ENCODE measurements at places on chromosomes 11 and 22.
A peak's percentile ranks its signal among the peaks of the same experiment; 100 is the strongest.

GRCh38 chr11:95711162-95711944 is 78.2 kb downstream of the FAM76B start:
- no peak for DNase-seq

GRCh38 chr11:6203327-6203726 is 2.0 kb upstream of the C11orf42 start:
- no peak for DNase-seq

GRCh38 chr11:121757480-121758125 is 304.8 kb upstream of the SORL1-AS1 start:
- DNase-seq, result no peak

DNA sequence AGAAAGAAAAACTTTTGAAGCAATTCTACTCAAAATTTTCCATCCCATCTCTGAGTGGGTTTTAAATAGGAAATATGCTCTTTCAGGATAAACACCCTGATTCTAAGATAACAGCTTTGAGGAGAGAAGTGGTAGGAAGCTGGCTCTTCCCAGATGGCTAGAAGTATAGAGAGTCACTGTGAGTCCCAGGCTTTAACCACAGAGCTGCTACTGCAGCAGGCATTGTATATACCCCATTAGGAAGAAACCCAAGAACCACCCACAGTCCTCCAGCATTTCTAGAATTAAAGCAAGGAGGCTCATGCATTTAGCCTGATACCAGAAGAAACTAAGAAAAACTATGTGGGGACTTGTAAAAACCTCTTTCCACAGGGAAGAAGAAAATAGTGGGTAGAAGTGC is 1405.6 kb upstream of the TENM4 start:
- DNase-seq, result peak; percentile 7

GRCh38 chr11:6855971-6856541 is 6.8 kb upstream of the OR10A2 start:
- peak; percentile 60 for DNase-seq
